ENCODE measurements at places on chromosomes 4 and X. TPM values are rescaled to one million over a fixed set of nuclear protein-coding genes. Genes with fewer than 3 reads are reported as not detected.

XAGE1A gene
- total RNA-seq = 33.2 TPM

SOD3 gene
- total RNA-seq = not detected

KDR gene
- total RNA-seq = not detected

H2BW2 gene
- total RNA-seq = not detected

CT45A1 gene
- not detected for total RNA-seq

PRRG3 gene
- not detected for total RNA-seq

TMEM129 gene
- total RNA-seq = 17.5 TPM

CXCL10 gene
- 0.12 TPM for total RNA-seq

PDE5A gene
- total RNA-seq = 0.25 TPM

RNF212 gene
- 1.2 TPM for total RNA-seq

NR0B1 gene
- 30.5 TPM for total RNA-seq

PRSS12 gene
- total RNA-seq = 0.33 TPM

GPR50 gene
- 0.22 TPM for total RNA-seq

ASB9 gene
- total RNA-seq = 27.1 TPM

F9 gene
- total RNA-seq = not detected

MAGEA2 gene
- total RNA-seq = not detected

SNX25 gene
- total RNA-seq = 9.5 TPM
